ENCODE measurements at places on chromosomes 2 and 18.

GRCh38 chr2:151237422-151238025, 24.1 kb downstream of the RBM43 start:
- DNase-seq, result no peak

DNA sequence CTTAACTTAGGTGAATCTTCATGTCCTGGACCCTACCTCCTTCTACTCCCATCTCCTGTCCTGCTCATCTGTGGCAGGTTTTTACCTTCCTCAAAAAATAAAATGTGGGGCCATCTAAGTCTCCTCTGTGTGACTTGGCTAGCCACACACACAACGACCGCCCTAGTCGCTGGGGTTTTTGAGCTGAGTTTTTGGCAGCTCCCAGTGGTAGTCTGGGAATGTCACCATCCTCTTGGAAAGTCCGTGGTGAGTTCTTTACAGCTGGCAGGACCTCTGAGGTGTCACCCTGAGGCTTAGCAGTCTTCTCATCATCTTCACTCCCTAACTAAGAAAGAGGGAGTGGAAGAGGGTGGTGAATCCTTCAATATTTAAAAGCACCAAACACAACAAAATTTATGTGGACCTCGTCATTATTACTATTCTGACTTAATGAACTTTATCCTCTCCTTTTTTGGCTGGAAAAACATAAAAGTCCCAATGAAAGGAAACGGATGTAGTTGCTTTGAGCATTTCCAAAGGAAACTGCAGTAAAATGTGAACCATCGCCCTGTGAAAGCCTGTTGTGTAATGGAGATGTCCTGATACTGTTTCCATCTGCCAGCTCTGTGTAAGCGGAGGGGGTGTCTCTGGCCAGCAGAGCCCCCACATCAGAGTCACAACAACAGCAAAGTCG, 78.6 kb downstream of the VAPA start:
- no peak for DNase-seq

DNA sequence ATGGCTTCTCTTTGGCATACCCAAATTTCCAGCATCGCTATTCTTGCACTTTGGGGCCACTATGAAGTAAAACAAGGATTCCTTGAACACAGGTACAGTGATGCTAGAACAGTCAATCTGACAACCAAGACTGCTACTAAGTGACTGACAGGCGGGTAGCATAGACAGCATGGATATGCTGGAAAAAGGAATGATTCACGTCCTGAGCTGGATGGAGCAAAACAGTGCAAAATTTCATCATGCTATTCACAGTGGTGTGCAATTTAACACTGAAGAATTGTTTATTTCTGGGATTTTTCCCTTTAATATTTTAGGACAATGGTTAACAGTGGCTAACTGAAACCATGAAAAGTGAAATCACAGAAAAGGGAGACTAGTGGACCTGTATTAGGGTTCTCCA, 1511.2 kb upstream of the ZEB2 start:
- no peak for DNase-seq

DNA sequence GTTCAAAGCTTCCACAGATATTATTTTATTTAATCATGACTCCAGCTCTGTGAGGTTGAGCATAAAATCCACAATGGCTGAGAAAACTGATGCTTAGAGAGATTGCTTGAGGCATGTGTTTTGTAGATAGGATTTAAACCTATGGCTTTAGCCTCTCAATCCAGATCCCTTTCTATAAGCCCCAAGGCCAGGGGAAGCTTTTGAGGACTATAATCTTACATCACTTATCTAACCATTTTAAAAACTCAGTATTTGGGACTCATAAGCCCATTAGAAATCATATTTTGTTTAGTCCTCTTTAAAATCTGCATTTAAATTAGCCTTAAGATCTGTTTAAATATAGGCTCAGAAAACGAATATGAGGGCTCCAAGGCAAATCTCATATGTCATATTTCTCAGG, 135.4 kb upstream of the SERPINE2 start:
- no peak for DNase-seq

GRCh38 chr18:44474591-44474990, 206.1 kb upstream of the SETBP1 start:
- DNase-seq, result no peak

- no peak for DNase-seq
Measured at GRCh38 chr18:12837747-12838146, 46.3 kb downstream of the PTPN2 start.

DNA sequence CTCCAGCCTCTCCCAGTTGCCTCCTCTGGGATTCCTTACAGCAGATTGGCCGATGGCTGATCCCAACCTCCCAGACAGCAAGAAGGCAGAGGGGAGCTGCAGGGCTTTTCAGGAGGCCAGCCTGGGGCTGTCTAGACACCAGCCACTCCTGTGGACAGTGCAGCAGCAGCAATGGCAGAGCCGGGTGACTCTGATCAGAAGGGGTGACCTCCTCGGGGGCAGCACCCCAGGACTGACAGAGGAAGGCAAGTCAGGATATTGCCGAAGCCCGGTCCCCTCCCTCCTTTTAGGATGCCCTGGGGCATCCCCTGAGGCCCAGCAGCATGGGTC, 84.5 kb downstream of the INHBB start:
- no peak for DNase-seq

GRCh38 chr2:73028841-73029240, 42.7 kb downstream of the SFXN5 start:
- DNase-seq, result no peak

DNA sequence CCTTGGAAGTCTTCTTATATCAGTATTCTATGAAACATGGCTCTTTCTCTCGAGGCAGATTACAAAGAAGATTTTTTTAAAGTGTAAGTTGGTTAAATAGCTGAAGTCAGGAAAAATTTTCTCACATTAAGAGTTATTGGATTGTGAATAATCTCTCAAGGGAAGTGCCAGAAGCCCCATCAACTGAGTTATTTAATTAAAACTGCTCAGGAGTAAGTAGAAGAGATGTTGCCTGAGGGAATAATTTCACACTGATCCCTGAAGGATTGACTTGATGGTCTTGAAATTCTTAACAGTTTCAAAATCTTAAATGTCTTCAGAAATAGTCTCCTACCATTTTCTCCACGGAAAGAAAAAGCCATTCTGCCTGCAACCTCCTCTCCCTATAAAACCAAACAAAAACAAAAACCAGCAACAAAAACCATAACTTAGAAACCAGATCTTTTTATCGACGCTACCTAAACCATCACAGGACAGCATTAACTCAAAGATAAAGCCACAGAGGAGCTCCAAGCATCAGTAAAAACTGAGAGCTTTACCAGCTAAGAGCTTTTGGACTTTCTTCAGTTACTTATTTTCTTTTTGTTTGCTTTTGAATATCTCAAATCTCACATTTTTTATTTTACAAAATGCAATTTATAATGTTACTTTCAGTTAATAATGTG, 12.9 kb downstream of the CD226 start:
- DNase-seq, result no peak

DNA sequence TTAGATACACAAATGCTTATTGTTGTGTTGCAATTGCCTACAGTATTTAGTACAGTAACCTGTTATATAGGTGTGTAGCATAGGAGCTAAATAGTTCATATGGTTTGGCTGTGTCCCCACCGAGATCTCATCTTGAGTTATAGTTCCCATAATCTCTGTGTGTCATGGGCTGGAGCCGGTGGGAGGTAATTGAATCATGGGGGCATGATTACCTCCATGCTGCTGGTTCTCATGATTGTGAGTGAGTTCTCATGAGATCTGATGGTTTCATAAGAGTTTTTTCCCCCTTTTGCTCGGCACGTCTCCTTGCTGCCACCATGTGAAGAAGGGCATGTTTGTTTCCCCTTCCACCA, 190.5 kb upstream of the SESTD1 start:
- no peak for DNase-seq
